Activated CD8-positive, alpha-beta memory T cell treated with anti-CD3 and anti-CD28 coated beads, Interleukin-2, amount 10 ng/mL, durations not matched to agents 7 days and 5 days (primary cell): ENCODE measurements at places on chromosomes 1 and 21. TPM values are rescaled to one million over a fixed set of nuclear protein-coding genes. Genes with fewer than 3 reads are reported as not detected.

GRCh38 chr1:59718064-59718988 lies 96.4 kb upstream of the HOOK1 start:
- no peak for DNase-seq

DNA sequence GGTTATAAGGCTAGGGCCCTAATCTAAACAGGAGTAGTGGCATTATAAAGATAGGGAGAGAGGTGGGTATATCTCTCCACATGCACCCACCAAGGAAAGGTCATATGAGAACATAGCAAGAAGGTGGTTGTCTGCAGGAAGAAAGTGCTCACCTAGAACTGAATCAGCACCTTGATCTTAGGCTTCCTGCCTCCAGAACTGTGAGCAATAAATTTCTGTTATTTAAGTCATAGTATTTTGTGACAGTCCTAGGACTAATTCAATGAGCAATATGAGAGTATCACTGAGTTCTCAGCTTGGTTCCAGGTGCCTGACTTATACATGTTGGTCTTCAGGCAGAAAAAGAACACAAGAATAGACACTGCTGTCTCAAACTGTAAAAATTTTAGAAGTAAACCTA lies 51.8 kb downstream of the MRPL39 start:
- no peak for DNase-seq

GRCh38 chr1:72066431-72066830 lies 215.9 kb downstream of the NEGR1 start:
- no peak for DNase-seq

DNA sequence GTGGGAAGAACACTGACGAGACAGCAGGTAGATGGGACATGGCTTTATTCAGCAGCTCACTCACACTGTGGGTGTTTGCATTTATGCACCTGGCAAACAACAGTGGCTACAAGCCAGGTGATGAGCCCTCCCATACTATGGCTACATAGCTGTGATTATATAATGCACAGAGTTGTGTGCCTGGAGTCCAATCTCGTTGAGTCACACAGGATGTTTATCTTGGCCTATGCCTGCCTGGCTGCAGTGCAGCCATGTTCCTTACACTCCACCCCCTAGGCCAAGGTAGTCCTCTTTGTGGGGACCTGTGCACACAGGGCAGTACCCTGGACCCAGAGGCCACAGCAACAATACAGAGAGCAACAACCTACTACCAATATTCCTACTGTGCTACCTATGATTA lies 1643.8 kb downstream of the MRPL39 start:
- no peak for DNase-seq

DNA sequence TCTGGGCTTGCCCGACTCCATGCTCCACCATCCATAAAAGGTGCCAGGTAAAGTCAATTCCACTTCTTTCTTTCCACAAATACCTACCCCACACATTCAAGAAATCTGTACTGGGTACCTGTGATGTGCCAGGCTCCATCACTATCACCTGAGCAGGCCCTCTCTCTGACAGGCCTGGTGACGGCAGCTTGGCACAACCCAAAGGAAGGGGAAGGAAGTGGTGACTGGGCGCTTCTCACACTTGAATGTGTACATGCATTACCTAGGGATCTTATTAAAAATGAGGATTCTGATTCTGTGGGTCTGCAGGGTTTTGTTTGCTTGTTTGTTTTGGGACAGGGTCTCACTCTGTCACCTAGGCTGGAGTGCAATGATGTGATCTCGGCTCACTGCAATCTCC lies 7.5 kb downstream of the HTR1D start:
- DNase-seq: no peak

DNA sequence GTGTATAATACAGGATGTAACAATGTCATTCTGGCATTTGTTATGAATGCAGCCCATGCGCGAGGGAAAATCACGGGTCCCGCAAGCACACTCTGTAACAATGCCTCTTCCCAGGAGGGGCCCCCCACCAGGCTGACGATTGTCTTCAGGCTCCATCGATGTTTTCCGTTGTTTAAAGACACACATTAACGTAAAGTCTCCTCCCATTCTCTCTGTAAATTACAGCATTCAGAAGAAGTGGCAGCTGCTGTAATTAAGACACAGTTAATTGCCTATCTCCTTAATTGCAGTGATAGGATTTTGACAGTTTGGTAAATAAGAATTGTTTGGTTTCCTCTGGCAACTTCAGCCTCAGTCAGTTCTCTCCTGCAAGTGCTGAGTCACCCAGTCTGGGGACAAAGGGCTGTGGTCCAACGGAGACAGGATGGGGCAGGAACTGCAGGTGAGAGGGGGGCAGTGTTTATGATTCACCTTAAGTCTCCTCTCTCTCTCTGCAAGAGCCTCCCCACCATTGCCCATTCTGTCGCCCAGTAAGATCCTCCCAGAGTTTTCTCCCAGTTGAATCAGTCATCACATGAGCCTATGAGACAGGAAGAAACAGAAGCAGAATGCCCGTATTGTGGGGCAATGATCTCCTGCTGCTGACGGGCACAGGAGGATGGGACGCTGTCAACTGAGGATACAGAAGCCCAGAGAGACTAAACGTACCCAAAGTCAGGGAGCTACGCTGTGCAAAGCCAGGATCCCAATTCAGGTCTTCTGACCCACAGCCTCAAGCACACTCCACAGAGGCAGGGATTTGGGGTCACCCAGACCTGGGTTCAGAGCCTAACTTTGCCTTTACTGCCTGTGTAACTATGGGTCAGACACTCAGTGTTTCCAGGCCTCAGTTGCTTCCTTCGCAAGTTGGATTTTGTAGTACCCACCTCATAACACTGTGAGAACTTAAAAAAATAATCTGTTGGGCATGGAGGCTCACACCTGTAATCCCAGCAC lies 110.0 kb downstream of the ADSS2 start:
- DNase-seq: peak; percentile 77

GRCh38 chr1:169513208-169513607 lies 27.5 kb upstream of the SLC19A2 start:
- DNase-seq: no peak

GRCh38 chr21:34190576-34191321 lies 117.4 kb downstream of the MRPS6 start:
- no peak for DNase-seq

GRCh38 chr1:42000766-42001165 lies 82.0 kb upstream of the HIVEP3 start:
- no peak for DNase-seq

DNA sequence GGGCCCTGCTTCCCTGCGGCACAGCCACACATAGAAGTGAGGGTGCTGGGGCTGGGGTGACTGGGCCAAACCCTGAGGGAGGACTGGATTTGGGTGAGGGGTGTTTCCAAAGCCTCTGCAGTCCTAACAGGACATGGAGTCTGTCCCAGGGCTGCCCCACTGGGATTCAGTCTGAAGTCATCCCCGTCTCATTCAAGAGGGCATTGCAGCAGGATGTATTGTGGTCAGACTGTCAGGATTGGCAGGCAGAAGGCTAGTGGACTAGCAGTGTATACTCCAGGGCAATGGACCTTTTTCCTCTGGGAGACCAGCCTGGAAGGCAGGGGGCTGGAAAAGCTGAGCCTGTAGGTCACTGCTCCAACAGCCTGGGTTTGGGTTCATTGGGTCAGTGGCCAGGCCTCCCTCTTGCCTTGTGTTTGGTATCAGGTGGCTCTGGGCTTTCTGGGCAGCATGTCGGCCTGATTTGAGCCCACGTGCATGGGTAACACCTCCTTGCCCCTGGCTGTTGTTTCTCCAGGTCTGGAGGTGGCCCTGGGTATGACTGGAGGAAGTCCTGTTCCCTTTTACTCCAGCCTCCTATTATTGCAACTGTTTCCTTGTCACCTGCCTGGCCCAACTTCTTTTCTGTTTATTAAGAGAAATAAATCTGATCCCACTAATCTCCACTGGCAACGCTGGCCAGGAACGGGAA lies 41.0 kb upstream of the SYNC start:
- no peak for DNase-seq

GRCh38 chr21:46127239-46128105 lies 27.9 kb downstream of the FTCD start:
- DNase-seq: no peak

- no peak for DNase-seq
Observed at GRCh38 chr1:58159434-58159830, 387.1 kb downstream of the OMA1 start.

GRCh38 chr1:91026777-91027176 lies 4.9 kb upstream of the ZNF644 start:
- no peak for DNase-seq

GRCh38 chr1:181394766-181395165 lies 88.6 kb upstream of the CACNA1E start:
- DNase-seq: no peak

DNA sequence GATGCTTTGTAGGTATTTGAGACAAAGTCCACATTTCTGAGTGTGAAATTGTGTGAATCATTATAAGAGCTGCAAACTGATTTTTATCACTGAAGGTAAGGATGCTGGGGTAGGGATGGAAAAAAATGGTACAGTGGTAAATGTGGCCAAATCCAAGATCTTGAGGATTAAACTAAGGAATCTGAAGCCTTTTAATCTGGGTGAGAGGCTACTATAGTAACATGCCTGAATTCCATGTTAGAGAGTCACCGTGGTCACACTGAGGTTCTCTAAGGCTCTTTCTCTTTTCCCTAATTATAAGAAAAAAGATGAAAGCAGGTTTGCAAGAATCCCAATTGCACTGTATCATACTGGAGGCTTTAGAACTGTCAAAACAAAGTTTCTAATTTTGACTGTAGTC lies 17.6 kb downstream of the PTGER3 start:
- no peak for DNase-seq

GRCh38 chr1:194358208-194358581 lies 1171.8 kb upstream of the B3GALT2 start:
- DNase-seq: no peak

- no peak for DNase-seq
Observed at GRCh38 chr1:184296466-184297243, 90.2 kb upstream of the C1orf21 start.

DNA sequence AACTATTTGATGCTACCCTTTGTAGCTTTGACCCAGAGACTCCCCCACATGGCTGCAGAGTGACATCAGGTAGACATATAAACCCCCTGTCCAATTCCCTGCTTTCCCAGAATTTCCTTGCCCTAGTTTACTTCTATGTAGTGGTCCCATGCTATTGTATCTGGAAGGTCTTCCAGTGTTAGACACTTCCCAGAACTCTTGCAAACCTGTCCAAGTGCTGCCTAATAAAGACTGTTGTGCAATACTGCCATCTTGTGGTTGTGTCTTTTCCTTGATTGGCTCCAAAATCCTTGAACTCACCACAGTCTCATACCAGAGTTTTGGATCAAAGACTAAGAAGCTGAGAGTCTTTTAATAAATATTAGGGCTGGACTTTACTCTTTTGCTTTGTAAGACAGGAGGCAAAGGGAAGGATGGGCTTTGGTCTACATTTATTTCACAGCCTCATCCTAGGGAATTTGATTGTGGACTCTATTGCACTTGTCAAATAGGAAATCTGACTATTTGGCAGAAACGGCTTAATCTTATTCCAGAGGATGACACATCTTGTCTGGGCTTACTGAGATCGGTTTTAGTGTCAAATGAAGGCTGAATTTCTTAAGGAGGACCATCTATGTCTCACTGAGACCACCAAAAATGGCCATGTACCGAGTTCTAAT lies 169.9 kb downstream of the LRRC7 start:
- no peak for DNase-seq

GRCh38 chr1:83058327-83058726 lies 940.6 kb downstream of the TTLL7 start:
- no peak for DNase-seq

GRCh38 chr1:247415423-247416361 lies at the start of gene NLRP3:
TSS of gene NLRP3 (plus strand) at chr1:247416173. CDS start at chr1:247418801, 2,628 bp downstream.
- peak; percentile 64 for DNase-seq

DNA sequence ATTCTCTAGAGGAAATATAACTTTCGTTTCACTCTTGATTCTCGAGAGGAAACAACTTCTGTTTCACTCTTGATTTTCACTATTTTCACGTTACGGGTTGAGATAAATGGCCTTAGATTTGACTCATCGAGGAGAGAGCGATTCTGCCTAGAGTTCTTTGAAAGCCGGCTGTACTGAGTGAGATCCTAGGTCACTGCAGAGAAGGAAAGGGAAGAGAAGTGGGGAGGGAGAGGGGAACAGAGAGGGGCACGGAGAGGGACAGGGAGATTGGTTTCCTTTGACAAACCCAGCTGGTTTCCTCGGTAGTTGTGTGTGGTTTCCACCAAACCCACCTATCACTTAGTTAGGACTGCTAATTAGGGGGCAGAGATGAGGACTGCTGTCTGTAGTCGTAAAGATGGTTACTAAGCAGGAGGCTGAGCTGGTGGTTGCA lies 21.6 kb upstream of the GPR137B start:
- peak; percentile 66 for DNase-seq

GRCh38 chr1:99818063-99818699 lies 32.0 kb upstream of the AGL start:
- DNase-seq: no peak

DNA sequence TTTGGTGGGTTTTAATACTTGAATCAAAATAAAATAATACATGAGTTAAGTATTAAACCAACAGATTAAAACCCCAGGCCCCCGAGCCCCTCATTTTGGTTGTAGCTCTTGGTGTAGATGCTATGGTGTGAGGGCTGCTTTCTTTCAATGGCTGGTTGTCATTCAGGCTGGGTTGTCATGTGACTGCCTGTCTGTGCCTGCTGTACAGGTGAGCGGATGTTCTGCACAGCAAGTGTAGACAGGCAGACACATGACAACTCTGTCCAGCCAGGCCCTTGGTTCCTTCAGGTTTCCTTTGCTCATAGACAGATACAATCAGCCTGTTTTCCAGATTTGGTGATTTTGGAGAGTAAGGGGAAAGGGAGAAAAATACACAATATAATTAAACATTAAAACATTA lies 281.9 kb upstream of the C1orf105 start:
- DNase-seq: no peak

- DNase-seq: no peak
Observed at GRCh38 chr1:168372861-168373371, 92.2 kb downstream of the TBX19 start.

GRCh38 chr1:197181982-197182381 lies 35.5 kb upstream of the ASPM start:
- no peak for DNase-seq

Gene SPRR2E
- not detected for total RNA-seq

Gene PCSK9
- not detected for total RNA-seq

Gene ADARB1
- 29.4 TPM for total RNA-seq

Gene ZNF281
- total RNA-seq: 20.6 TPM

Gene HAO2
- not detected for total RNA-seq

Gene TP73
- 15.2 TPM for total RNA-seq

Gene TNFSF18
- not detected for total RNA-seq

Gene GPR37L1
- not detected for total RNA-seq

Gene MTF1
- total RNA-seq: 26.4 TPM

Gene PWP2
- 9.3 TPM for total RNA-seq
